ENCODE measurements at places on chromosomes 1 and 21.

- no peak for DNase-seq
These were observed 75.7 kb downstream of the CRB1 start for GRCh38 chr1:197343663-197344273.

- DNase-seq: no peak
These were observed 54.8 kb upstream of the MUTYH start for GRCh38 chr1:45395051-45395450.

DNA sequence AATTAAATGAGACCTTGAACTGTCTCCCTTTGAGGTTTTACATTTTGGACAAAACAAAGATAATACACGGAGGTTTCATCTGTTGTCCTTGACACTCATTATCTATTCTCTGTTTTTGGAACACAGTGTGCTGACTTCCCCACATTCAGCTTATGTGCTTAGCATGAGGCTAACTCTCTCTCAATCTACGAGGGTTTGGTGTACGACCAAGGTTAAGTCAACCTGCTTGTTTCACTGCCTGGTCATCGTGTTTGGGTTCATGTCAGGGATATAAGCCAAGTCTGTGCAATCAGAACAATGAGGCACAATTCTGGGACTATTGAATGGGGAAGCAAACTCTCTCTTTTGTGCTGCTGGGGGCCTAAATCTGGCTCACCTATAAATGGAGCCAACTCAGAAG lies 328.5 kb upstream of the USP25 start:
- no peak for DNase-seq

GRCh38 chr21:41102281-41102680 lies 65.7 kb upstream of the BACE2 start:
- no peak for DNase-seq

GRCh38 chr1:48228156-48228555 lies 5.6 kb downstream of the SLC5A9 start:
- DNase-seq: no peak
